ENCODE measurements at places on chromosomes 11 and 22.

DNA sequence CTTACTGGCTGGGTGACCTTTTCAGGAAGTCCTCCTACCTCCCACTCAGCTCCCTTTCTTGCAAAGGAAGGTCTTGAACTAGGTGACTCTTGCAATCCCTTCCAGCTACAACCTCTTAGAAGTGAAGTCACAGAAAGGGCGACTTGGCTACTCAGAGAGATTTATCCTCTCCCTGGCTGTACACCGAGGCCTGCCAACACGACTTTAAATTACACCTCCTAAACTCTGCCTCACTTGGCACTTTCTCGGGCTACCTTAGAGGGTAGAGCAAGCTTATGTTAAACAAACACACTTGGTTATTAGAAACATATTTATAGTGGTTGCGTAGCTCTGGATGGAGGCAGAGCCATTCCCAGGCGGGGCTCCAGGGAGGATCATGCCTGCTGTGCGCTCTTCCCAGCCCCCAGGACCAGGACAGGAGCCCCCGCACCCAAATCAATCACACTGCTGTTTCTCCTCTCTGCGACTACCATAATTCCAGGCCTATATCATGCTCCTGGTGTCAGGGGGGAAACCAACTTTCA, 358.4 kb downstream of the BUD13 start:
- no peak for DNase-seq

- no peak for DNase-seq
These were observed 45.4 kb downstream of the KCNC1 start for GRCh38 chr11:17779861-17780594.

GRCh38 chr11:67617243-67617953, 10.7 kb downstream of the NDUFV1 start:
- no peak for DNase-seq

- no peak for DNase-seq
These were observed 9.5 kb downstream of the DCHS1 start for GRCh38 chr11:6646071-6646470.

DNA sequence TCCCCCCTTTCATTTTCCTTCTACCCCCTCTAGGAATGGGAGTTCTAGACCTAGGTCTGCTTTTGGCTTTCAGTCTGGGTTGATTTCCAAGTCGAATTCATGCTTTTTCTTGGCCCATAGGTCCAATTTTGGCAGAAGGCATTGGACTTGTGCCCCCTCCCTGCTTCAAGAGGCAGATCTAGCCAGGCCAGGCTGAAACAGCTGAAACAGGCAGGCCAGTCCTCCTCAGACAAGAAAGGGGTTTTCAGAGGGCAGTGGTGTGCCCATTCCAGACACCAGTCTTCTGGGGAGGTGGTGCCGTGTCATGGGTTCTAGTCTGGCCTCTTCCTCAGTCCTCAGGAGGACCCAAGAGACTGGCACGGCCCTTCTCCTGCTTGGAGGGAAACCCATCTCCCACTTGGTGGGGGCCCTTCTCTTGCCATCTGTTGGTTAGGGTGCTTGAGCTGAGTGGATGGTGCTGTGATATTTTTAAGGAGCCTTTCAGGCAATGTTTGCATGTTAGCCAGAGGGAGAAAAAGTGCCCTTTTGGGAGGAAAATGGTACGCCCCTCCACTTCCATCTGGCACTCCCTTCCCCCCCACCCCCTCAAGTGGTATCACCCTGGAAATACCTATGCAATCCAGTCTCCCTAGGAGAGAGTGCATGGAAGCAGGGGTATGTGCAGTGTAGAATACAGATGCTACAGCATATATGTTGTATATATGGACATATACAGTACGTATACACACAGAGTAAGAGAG, 53.6 kb downstream of the SYT13 start:
- no peak for DNase-seq

DNA sequence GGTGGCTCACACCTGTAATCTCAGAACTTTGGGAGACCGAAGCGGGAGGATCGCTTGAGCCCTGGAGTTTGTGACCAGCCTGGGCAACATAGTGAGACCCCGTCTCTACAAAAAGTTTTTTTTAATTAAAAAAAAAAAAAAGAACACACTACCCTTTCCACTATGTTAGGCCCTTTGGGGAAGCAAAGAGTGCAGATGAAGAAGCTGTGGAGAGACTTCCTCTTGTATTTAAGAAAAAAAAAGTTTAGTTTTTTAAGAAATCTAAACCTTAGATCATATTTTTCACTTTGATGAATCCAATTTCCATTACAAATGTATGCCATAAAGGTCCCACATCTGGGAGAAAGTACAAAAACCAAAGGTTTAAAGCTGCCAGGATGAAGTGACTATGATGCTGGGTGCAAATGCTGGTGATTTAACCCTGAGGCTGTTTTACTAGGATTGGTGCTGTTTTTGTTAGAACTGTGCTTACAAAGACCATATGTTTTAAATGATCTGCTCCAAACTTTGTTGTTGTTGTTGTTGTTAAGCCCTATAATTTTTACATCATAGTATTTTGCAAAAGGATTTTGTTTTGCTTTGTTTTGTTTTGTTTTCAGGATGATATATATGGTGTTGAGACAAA, 28.9 kb upstream of the ACER3 start:
- no peak for DNase-seq

- DNase-seq, result no peak
These were observed 1.7 kb downstream of the PHF21A start for GRCh38 chr11:46119352-46120216.

DNA sequence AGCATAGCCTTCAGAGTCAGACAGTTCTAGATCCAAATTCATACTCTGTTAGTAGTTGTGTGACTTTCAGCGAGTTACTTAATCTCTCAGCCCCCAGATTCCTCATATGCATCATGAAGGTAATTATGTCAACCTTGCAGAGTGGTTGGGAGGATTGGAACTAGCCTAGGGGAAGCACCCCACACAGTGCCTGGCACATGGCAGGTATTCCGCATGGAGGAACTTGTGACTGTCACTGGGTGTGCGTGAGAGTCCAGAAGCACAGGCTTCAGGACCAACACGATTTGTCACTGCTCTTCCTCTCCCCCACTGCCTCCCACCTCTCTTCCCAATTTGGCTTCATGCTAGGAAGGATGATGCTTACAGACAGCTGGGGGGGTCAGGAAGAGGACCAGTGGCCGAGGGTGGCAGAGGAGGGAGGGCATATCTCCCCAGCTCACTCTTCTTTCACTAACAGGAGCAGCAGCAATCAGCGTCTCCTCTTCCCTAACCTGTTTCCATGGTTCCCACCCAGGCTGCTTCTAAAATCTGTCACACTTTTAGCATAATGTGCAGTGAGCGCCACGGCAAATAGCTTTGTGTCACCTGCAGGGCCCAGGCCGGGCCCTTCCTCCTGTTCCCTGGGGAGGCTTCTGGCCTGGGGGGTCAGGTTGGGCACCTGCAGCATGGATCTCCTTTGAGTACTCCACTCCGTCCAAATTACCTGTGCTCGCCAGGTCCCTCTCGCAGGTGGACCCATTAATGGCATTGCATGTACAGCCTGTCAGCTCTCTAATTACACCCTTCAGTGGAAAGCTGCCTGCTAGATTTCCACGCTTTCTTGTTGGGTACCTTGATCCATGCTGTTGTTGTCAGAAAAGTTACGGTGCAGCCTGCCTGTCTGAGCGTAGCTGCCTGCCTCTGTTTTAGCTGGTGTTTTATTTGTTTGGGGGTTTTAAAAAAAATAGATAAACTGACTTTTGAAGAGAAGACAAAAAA, 400.4 kb downstream of the NXPE2 start:
- DNase-seq, result no peak

DNA sequence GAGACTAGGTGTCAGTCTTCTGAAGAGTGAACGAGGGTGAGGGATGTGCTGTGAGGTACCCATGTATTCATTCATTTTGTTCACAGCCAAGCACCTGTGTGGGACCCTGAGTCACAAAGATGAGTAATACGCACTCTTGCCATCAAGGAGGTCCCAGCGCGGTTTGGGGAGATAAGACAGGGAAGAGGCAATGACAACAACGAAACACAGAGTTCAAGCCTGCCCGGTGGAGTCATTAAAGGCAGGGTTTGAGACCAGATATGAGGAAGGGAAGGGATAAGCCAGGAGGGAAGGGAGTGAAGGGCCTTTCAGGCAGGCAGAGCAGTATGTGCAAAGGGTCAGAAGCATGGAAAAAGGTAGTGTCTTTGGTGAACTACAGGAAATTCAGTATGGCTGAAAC, 4.6 kb downstream of the DCHS1 start:
- no peak for DNase-seq

DNA sequence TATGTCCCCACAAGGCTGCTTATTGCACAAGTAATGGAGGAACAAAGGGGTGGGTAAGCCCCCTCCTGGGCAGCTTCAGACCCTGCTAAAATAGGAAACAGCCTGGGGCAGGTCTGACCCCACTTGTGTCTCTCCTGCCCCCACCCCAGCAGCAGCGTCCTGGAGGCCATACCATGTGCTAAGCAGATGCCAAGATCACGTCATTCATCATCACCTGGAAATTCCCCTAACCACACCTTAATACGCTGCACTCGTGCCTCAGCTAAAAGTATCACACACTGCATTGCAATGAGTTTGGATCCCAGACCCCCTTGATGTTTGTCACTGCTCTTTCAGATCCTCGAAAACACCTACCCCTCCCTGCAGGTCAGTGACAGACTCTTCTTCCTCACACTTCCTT, 27.8 kb upstream of the GGTLC2 start:
- DNase-seq, result no peak

- DNase-seq, result no peak
These were observed 28.9 kb upstream of the ISX start for GRCh38 chr22:35037089-35037488.

GRCh38 chr22:49255741-49256318, 571.8 kb downstream of the BRD1 start:
- no peak for DNase-seq
